ENCODE measurements at places on chromosomes 2 and 18.
A peak's percentile ranks its signal among the peaks of the same experiment; 100 is the strongest.

GRCh38 chr2:187011206-187011832 lies 162.3 kb upstream of the ZSWIM2 start:
- no peak for DNase-seq

- DNase-seq: no peak
These were observed 5.0 kb downstream of the HPCAL1 start for GRCh38 chr2:10307561-10308156.

GRCh38 chr18:34864836-34865497 lies 154.9 kb downstream of the DTNA start:
- DNase-seq: no peak

- DNase-seq: no peak
These were observed 207.1 kb upstream of the SLC14A2 start for GRCh38 chr18:45408218-45408617.

DNA sequence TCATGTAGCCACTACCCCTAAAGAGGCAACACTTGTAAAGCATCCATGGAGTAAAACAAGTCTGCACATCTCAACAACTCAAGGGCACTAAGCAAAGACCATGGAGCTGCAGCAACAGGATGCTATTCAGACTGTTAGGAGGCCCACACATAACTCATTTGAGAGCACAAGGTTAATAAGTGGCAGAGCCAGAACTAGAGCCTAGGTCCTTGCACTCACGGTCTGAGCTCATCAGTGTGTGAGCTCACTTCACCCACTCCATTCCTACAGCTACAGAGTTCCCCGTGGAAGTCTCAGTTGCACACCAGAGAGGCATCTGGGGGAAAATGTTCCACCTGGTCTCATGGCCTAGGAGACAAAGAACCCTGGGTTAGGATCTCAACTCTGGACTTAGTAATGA lies 35.0 kb downstream of the TTC32 start:
- no peak for DNase-seq

DNA sequence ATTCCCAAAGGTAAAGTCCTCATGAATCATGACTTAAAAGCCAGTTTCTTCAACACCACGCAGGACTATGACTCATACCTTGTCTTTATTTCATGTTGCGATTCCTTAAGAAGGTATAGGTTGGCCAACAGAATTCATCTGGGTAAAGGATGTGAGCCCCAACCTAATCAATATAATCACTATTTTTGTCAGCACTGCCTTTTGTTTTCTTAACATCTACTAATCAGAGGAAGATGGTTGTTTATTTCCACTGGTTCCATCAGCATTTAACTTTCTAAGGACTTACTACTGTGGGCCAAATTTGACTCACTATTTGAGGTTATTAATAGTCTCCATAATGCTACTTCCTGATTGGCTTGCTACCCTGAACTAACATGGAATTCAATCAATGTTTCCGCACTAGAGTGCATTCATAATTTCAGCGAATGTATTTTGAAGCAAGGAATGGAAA lies 78.6 kb downstream of the SCG2 start:
- no peak for DNase-seq

- no peak for DNase-seq
These were observed 12.3 kb upstream of the SLC14A2 start for GRCh38 chr18:45602926-45603325.

DNA sequence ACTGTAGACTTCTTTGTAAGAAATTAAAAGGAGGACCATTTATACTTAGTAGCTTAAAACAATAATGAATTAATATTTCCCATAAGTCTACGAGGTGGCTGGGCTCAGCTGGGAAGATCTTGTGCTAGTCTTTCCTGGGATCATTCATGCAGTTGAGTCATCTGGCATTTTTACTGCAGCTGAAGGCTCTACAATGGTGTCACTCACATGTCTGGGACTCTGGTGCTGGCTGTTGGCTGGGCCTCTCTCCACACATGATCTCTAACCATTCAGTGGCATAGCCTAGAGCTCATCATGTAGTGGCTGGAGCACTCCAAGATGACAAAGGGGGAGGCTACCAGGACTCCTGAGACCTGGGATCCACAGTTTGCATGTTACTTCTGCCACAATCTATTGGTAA lies 35.5 kb downstream of the CLASP1 start:
- DNase-seq: no peak

- no peak for DNase-seq
These were observed 358.5 kb downstream of the ZNF804A start for GRCh38 chr2:184956856-184957255.

- DNase-seq: no peak
These were observed 347.0 kb upstream of the CDH2 start for GRCh38 chr18:28523758-28524475.

DNA sequence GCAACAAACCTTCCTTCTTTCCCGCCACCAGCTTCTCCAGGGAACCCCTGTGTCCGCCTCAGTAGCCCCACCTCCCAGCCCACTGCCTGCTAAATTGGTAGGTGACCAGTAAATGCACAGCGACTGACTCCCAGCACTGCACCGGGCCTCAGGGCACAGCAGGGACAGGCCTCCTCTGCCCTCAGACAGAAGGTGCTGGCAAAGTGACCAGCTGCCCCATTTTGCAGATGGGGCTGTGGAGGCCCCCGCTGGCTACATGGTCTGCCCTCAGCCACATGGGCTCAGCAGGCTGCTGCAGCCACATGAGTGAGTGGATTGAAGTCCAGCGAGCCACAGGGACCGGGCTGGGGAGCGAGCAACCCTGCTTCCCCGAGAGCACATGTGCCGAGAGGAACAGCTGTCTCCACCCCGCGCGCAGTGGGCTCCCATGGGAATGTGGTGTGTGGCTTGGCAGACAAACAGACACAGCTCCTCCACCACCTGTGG lies 7.8 kb upstream of the NPPC start:
- DNase-seq: no peak

DNA sequence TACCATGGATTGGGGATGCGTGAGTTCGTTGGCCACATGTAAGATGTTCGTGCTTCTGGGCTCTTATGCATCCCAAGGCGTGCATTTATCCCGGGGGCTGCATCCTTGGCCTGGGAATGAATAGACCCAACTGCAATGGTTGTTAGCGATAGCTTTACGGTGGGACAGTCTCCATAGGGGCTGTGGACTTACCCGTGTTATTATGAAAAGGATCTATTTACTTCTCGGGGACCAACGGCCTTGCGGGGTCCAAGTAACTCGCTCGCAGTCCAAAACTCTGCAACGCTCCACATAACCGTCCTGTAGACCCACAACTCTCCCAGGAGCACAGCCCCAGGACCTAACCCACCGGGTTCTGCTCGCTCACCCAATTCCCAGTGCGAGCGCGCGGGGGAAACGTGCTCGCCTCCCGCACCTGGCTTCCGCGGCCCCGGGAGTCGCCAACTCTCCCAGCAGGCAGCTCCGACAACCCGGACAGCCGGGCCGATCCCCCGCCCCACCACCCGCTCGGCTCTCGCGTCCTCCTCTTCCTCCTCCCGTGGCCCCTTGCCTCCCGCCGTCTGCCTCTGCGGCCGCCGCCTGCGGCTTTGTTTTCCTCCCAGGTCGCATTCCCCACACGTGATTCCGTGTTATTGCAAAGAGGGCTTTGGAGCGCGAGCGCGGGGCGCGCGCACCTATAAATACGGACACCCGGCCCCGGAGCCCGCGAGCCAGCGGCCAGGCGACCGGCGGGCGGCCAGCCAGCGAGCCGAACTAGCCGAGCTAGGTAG lies at the start of gene CABLES1:
Gene CABLES1, plus strand, starts transcription at position 706 of the 770 bp plus-strand sequence. CDS start 278 bp downstream, outside the sequence.
- DNase-seq: no peak

GRCh38 chr2:73998451-73998850 lies 13.7 kb downstream of the TET3 start:
- no peak for DNase-seq

DNA sequence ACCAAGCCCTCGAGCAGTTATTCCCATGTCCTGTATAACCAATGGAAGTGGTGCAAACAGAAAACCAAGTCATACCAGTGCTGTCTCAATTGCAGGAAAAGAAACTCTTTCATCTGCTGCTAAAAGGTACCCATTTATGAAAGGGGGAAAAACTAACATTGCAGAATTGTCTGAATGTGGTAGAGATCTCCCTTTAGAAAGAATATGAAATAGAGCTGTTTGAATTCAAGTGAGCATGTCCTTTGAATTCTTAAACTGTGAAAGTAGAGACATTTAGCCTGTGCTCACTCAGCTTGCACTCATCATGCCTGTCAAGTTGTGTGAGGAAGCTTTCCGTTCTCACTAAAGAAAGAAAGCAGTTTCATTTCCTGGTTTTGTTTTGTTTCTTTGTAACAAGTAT lies 87.4 kb downstream of the EML4 start:
- no peak for DNase-seq

- DNase-seq: no peak
These were observed 1027.6 kb downstream of the LRP1B start for GRCh38 chr2:141103216-141103615.

GRCh38 chr2:68908392-68908970 lies 37.3 kb upstream of the BMP10 start:
- peak; percentile 72 for DNase-seq

DNA sequence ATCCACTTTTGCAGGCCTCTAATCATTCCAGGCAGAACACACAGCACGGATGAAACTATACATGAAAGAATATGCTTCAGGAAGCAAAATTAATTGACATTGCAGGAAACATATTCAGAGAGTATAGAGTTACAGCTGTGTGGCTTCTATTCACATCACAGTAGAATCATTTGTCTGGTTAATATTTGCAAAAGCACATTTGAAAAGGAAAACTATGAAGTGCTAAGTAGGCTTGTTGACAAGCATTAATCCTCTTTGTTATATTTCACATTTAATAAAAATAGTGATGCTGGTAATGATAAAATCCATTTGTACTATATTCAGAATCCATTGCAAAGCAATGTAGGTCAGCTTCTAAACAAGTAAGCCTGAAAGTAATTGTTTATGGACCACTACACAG lies 32.2 kb upstream of the PIK3C3 start:
- no peak for DNase-seq

GRCh38 chr18:79410171-79410641 lies 14.5 kb downstream of the NFATC1 start:
- no peak for DNase-seq

- no peak for DNase-seq
These were observed 26.6 kb upstream of the IHH start for GRCh38 chr2:219087361-219087760.

DNA sequence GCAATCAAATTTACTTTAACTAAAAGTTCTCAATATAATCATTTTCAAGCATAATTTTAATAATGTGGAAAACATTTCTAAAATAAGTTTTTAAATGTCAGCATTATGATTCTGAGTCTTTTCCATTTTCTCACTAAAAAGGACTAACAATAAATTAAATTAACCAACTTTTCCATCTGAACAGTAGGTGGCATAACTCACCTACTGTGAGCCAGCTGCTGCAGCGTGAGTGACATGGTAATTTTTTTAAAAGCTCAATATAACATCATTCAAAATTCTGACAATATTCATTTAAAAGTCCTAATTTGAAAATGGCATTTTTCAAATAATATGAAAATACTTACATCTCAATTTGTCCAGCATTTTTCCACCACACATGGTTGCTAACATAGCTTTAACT lies 66.5 kb downstream of the DTNB start:
- DNase-seq: no peak

GRCh38 chr18:39462436-39462835 lies 1896.8 kb upstream of the CELF4 start:
- DNase-seq: no peak

- no peak for DNase-seq
These were observed 735.5 kb downstream of the CBLN2 start for GRCh38 chr18:71808616-71809015.

DNA sequence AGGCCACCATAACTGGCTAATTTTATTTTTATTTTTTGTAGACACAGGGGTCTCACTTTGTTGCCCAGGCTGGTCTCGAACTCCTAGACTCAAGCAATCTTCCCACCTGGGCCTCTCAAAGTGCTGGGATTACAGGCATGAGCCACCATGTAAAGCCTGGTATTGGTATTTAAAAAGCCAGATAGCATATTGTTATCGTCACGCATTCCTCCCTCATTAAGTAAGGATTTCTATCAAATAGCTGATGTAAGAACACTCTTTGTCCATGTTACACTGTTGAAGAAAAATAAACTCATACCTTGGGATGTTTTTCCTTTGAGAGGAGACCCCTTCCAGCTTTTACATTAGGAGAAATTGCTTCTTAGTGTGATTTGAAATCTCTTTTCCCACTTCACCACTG lies 39.2 kb upstream of the DARS1 start:
- DNase-seq: no peak

- DNase-seq: no peak
These were observed 248.8 kb downstream of the ACKR3 start for GRCh38 chr2:236818281-236819045.

DNA sequence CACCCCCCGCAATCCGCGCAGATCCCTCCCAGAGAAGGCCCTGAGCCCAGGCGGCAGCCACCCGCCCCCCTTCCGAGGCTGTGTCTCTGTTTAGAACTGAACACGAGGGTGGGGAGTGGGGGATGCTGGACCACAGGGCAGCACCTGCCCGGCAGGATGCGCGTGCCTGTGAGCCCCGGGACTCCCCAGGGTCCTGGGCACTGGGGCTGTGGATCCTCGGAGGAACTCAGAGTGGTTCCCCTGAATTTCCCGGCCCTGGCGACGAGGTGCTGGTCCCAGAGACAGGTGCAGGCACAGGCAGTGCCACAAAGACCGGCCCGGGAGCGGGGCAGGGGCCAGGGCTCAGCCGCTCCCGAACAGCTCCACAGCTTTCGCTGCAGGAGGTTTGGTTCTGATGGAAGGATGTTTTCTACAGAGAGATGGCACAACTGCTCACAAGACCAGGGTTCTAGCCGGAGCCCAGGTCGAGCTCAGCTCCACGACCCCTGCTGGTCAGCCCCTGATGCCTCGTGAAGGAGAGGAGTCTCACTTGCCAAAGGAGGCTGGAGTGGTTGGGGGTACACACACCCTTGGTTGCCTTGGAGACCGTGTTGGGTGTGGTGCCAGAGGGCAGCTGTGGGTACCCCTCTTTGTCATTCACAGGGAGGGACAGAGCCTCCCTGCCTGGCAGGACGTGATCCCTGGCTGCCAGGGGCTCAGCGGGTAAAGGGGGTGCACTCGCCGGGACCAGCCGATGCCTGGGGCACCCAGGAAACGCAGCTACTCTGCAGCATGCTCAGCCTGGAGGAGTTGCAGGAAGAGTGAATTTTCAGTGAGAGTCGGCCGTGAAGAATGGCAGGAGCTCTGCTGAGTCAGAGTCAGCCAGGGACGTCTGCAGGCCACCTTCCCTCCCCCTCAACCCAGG lies 4.4 kb upstream of the NEU4 start:
- DNase-seq: no peak

DNA sequence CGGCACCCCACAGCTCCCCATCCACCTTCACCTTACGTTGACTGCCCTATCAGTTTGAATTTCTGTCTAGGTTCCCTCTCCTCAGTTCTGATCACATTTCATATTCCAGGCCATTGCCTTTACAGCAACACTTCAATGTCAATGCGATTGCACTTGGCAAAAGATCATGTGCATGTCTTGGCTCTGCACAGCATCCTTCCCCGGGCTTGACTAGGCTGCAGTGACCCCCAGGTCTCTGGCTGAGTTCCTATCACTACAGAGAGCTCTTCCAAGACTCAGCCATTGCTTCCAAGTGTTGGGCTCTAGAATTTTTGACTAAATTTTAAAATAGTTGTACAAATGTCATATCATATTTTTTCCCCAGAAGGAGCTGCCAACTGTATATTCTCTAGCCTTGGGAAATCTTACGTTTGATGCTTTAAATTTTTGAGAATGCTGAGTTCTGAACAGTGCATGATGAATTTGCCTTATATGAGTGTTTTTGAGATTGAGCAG lies 103.8 kb upstream of the NEDD4L start:
- DNase-seq: no peak

Data from stimulated activated CD8-positive, alpha-beta memory T cell treated with anti-CD3 and anti-CD28 coated beads, Interleukin-15, amount 100 ng/mL, for 1 hour (primary cell).